ENCODE measurements at places on chromosomes 2 and 18.

GRCh38 chr18:73653251-73653650 lies 494.4 kb downstream of the FBXO15 start:
- no peak for DNase-seq

DNA sequence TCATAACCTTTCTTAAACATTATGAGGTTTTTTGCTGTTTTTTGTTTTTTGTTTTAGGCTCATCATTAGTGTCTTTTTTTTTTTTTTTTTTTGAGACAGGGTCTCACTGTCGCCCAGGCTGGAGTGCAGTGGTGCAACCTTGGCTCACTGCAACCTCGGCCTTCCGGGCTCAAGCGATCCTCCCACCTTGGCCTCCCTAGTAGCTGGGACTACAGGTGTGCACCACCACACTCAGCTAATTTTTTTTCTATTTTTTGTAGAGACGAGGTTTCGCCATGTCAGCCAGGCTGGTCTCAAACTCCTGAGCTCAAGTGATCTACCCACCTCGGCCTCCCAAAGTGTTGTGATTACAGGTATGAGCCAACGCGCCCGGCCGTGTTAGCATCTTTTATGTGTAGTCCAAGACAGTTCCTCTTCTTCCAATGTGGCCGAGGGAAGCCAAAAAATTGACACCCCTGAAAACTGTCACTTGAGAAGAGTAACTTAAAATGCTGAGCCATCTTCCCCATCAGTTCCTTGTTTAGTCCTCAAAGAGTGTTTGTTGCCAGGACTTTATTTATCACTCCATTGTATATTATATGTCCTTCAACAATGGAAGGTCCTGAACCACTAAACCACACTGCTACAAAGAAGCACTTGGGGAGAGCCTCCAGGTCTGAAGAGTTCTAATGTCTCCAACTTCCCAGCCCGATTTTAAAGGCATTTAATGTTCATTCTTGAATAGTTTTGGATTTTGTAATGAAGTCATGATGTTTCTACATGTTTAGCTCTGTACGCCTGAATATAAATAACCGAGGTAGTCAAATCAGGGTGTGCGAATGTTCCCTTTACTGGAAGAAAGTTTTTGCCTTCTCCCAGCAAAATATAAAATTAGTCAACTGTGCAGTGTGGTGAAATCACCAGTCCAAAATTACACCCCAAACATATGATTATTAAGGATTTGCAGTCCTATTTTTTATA lies 26.4 kb downstream of the ZNF516 start:
- DNase-seq, result no peak

DNA sequence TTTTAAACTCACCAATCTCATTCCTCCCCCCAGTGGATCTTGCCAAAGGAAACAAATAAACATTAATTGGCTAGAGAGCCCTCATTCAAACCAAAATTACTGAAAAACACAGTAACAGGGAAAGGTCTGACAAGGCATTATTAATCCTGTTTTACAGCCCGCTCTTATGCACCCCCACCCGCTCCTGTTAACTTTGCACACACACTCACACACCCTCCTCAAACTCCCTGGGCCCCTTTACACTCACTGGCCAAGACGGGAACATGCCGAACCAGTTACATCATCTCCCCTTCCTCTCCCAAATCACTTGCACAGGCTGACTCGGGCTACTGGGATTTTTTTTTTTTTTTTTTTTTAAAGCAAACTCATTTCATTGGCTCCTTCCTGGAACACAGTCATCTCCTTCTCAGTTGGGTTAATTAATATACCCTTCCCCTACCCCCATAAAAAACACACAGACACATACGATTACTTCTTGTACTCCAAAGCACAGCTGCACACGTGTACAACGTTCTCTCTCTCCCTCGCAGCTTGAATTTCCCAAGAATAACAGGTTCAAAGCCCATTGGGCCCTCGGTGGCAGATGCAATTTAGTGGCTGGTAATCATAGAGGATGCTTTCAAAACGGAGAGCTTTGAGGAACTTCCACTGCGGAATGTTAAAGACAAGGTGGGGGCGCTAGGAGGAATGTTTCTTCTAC lies 31.8 kb downstream of the KLF7 start:
- no peak for DNase-seq

DNA sequence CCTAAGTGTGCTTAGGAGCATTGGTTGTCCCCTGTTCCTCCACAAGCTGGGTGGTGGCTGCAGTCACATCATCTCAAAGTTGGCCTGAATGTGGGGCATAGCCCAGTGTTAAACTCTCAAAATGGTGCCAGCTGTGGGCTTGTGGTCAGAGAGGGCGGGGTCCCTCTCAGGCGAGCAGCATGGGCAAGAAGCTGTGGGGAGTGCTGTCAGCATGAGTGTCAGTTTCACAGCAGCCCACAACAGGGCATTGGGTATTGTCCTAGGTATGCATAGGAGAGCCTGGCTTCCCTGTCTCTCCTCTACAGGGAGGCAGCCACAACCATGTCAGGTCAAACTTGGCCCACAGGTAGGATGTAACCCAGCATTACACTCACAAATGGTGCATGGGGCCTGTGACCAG lies 285.6 kb upstream of the THSD7B start:
- DNase-seq, result no peak

DNA sequence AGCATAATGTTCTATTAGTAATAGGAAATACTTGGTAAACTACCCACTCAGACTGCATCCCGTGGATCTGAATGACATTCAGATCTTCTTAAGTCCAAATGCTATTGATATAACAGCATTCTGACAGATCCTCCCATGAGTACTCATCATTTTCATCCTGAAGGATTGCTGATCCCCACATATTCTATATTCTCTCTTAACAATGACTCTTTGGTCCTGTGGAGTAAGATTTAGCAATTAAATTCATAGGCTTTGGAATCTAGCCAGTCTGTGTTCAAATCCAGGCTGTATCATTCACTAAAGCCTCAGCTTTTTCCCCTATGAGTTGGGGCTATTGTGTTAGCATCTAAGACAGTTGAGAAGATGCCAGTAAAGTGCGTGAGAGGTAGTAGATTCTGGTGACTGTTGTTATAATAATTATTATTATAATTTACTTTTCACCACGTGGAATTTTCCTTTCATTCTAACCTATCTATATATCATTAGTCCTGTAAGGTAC lies 591.3 kb upstream of the SYT4 start:
- DNase-seq, result no peak

GRCh38 chr2:32058130-32058529 lies 5.2 kb upstream of the SPAST start:
- DNase-seq, result no peak

DNA sequence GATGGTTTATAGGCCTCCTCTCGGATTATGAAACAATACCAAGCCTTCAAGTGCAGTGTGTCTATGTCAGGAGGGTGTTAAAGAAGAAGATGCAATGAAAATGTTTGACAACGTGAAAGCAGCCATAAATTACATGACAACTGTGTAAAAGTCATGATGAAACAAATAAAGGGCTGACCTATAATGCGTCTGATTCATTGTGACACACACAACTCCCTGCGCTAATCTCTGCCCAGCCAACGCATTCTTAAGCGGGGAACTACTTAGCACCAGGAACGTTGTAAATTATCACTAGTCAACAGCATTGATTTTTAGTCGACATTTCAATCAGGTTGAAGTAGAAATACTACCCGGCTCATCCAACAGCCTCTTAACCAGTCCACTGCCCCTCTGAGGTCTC lies 26.8 kb downstream of the BCL11A start:
- DNase-seq, result no peak

DNA sequence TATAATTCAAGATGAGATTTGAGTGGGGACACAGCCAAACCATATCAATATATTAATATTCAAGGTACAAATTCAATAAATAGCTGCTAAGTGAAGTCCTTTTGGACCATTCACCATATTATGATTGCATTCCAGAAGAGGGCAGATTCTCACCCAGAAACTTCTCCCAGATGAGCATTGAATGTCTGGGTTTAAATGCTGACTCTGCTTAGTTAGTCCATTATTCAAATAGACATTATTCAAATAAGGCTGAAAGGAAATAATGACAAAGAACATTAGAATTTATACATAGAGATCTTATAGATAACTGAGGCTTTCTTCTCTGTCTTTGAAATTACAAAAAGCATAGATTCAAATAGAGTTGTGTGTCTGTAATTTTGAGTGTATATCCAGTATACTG lies 579.4 kb upstream of the SLC8A1 start:
- no peak for DNase-seq

DNA sequence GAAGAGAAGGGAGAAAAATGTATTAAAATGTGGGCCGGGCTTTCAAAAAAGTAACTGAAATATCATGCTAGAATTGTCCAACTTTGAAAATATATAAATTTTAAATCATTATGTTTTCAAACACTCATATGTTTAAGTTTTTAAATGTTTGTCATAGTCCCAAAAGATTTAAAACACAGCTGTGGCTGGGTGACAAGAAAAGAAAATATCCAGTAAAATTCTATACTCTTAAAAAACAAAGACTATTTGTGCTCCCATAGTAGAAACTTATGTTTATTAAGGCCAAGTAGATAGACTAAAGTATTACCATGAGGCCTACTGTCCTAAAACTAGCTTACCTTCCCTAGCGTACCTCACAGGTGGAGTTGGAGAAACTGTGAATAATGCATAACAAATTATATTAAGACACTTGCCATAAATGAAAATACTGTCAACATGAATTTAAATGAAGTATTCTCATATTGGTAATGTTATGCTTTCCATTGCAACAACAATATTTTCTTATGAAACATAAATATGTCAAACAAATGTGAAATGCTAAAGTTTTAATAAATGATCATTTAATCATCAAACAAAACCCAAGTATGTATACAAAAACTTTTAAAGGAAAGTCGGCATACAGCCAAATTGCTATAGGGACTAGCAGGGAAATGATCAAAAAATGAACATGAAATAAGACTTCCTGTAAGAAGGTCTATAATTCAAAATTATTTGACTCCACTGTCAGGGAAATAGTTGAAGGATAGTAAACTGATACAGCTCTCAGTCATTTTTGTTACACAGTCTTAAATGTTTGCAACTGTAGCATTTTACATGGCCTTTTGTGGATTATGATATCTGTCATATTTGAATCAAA lies 13.4 kb downstream of the MEIS1 start:
- no peak for DNase-seq

DNA sequence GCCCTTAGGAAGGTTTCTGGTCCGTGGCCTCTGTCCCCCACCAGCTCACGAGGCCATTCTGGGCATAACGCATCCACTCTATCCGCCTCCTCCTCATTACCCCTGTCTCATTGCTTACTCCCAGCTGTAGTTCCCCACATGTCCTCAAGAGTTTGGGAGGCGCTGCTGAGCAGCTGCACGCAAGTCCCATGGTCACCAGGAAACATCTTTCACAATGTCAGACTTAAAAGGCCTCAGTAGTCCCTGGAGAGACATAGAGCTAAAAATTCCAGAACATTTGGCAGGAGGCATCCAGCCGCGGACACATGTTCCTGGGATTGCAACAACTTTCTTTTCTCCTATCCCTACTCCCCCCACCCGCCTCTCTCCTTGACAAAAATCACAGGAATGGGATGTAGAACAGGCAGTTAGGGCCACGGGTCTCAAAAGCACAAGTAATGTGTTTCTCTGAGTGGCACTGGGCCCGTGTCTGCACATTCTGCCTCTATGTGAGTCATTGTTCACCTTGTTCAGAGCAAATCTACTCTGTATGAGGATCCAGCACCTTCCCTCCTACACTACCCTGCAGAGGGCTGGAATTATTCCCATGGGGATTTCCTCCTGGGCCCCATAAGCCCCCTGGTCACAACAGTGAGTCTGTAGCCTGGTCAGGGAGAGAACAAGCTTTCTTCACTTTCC lies 8.1 kb downstream of the LBH start:
- DNase-seq, result no peak

- DNase-seq, result no peak
Measured at GRCh38 chr18:73768043-73768442, 379.6 kb downstream of the FBXO15 start.

DNA sequence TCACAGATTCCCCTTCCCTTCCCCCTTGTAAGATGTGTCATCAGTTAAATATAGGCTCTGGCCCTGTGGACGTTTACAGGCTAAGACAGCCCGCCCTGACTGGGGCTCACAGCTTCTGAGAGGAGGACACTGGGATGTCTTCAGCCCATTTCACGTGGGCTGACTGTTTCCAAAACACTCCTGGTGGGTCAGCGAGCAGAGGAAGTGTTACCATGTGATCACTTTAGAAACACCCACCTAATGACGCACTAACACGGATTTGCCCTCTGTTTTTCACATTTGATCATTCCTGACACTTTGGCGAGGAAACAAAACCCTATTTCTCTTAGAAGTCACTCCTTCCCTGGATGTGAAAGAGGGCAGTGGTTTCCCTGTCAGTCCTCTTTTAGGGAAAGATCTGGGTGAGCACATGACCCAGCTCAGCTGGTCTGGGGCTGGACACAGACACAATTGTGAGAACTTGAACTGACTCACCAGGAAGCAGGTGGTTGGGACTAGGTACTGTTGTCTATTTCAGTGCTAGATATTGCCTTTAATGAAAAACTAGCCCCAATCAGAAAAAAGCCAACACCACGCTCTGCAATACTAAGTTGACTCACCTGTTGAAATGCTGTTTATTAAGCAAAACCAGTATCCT lies 38.8 kb downstream of the BMP10 start:
- DNase-seq, result peak; percentile 31

DNA sequence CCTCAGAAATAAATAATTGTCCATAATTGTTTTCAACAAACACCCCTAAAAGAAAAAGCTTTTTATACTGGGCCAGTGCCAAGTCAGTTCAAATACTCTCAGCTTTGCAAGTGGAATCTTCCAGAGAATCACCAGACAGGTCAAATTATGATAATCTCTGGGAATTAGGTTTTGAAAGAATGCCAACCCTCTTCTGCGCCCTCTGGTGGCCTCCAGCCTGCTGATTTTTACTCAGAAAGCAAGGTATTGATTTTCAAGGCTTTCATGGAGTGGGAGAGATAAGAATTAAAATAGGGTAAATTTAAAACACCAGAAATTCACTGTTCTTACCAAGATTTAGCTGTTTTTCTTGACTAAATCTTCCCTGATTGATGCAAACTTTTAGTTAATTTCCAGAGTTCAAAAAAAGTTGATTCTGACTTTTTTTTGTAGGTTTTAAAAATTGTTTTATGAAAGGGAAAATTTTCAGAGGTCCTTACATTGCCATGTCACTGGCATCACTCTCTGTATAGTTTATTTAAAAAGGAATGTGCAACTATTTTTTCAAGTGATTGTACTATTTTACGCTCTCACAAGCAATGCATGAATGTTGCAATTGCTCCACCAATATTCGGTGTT lies 282.9 kb upstream of the TNP1 start:
- no peak for DNase-seq

DNA sequence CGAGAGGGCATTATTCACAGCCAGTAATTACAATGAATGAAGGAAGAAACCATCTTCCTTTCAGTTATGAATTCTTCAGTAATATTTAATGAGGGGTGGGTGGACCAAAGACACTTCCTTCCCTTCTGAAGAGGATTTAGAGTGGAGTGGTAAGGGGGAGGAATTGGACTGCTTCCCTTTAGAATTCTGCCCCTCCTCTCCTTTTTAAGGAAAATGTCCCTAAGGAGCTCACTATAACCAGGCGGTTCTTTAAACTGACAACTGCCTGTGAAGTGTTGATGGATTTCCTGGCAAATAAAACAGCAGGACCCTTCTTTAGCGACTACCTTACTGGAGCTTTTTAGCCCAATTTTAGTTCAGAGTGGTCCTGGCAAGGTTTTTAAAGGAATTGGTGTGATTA lies 86.4 kb downstream of the LIMS1 start:
- DNase-seq, result no peak

GRCh38 chr2:46252891-46253659 lies 44.1 kb upstream of the EPAS1 start:
- no peak for DNase-seq
